GM12865 (cell line): ENCODE measurements at places on chromosomes 16 and 17.
A peak's percentile ranks its signal among the peaks of the same experiment; 100 is the strongest.

GRCh38 chr17:75067856-75068255 lies 19.9 kb upstream of the SLC16A5 start:
- DNase-seq: peak; percentile 41

GRCh38 chr16:26070302-26071100 lies 378.7 kb downstream of the HS3ST4 start:
- no peak for DNase-seq

DNA sequence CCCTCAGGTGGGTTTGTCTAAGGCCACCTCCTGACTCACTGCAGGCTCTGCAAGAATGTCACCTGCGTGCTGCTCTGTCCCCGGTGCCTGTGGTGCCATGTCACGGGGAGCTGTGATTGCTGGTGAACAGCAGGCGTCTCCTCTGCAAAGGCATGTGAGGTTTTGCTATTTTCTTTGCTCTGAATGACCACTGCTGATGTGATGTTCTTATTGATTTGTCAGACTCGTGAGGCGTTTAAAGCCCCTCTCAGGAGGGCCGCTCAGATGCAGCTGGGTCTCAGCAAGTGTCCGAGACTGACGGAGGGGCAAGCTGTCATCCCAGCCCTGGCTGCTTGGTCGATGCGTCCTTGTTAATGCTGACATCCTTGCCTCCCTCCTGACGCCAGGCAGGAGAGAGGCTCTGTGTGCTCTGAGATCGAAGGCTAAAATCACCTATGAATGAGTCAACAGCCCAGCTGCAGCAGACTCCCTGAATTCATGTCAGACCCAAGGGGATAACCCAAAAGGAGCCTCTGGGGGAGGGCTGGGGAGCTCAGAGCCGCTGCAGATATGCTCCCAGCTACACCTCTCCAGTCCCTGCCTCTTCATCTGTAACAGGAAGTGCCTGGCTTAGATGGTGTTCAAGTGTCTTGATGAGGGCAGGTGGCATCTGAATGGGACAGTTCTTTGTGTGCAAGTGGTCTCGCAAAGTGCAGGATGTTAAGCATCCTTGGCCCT lies 11.8 kb upstream of the PEMT start:
- DNase-seq: no peak

DNA sequence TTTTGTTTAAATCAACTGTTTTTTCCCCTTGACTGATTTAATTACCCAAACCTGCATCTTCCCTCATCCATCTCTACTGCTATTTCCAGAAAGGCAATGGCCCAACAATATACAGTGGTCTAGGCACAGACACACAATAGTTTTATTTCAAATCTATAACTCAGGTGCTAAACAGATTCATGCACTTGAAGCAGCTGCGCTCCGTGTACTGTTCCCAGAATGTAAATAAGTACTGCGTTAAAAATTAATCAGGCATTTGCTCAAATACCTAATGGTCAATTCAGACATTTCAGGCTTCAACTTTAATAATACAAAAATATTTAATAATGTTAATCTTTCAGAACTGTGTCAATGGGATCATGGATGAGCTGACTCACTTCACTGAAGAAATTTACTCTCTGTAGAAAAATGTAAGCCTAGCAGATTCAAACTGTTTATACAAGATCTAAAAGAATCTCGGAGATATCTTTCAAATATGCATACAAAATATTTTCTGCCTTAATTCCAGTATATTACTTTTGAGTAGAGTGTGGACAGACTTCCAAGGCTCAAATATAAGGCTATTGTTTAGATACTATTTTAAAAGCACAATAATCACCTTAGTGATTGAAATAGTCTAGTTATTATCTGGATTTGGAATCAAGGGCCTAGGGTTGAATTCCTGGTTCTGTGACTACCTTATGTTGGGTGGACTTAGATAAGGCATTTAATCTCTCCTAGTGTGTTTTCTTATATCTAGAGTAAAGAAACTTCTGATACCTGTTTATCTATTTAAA lies 97.4 kb upstream of the PSMD7 start:
- no peak for DNase-seq

GRCh38 chr17:80673152-80673920 lies 128.7 kb downstream of the RPTOR start:
- no peak for DNase-seq

- DNase-seq: no peak
These were observed 15.0 kb downstream of the TMEM92 start for GRCh38 chr17:50289278-50289677.

DNA sequence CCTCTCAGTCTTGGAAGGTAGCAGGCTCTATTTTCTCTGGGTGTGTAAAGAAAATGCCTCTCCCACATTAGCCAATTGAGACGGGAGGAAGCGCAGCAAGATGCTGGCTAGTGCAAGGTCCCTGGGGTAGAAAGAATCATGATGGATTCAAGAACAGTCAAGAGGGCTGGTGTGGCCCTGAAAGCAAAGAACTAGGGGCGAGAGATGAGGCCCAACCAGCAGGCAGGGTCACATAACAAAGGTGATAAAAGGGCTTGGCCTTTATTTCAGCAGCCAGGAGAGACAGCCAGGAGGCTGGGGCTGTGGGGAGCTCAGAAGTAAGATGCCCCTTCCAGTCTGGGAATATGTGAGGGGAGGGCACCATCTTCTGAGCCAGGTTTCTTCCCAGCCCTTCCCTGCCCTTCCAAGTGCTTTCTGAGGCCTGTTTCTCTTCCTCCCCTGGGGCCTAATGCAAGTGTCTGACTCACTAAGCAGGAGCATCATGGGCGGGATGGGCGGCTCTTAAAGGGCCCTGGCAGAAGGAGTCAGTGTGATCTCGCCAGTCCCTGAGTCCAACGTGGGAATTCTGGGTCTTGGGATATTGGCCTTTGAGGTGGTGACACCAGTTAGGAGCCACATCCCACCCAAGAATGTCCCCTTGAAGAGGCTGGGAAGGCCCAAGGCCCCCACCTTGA lies 3.9 kb upstream of the NLRC5 start:
- no peak for DNase-seq

- DNase-seq: no peak
These were observed 1.9 kb upstream of the PLD6 start for GRCh38 chr17:17207998-17208397.

DNA sequence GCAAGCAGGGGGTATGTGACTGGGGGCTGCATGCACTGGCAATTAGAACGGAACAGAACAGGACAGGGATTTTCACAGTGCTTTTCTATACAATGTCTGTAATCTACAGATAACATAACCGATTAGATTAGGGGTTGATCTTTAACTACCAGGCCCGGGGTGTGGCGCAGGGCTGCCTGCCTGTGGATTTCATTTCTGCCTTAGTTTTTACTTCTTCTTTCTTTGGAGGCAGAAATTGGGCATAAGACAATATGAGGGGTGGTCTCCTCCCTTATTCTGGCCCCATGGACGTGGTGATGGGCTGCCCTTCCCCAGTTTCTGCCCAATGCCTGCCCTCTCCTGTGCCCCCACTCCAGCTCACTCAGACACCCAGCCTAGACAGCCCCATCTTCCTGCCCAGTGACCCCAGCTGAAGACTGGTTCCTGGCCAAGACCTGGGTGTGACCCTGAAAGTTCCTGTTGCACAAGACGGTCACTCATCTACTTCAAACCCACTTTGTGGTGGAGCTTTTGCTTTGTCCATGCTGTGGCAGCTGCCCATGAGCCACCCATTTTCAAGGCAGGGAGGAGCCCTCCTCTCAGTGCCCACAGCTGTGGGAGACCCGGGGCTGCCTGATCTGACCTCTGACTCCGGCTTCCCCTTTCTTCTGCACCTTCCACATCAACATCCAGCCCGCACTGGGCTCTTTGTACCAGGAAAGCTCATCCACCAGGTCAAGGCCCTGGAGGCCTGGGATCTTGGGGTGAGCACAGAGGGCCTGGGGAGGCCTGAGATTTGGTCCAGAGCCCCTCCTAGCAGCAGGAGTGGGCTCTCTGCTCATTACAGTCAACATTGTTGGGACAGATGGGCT lies 18.6 kb downstream of the ALOX12B start:
- DNase-seq: no peak
